ENCODE measurements at places on chromosomes 7 and 10.
A peak's percentile ranks its signal among the peaks of the same experiment; 100 is the strongest.

DNA sequence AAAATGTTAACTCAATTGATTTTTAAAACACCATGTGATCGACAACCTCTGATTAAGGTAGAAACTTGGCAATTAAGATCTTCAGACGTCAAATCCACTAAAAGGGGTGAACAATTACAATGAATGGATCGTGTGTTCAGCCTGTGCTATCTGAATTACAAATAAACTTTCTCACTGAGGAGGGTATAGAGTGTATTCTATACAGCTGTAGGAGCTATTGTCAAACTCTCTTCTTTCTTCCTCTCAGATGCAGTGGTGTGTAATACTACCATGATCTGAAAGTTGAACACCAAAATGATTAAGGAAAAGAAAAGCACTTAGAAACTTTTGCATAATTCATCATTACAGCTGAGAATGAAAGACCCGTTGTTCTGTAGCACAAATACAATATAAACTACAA, 32.2 kb upstream of the MACC1 start:
- no peak for DNase-seq

DNA sequence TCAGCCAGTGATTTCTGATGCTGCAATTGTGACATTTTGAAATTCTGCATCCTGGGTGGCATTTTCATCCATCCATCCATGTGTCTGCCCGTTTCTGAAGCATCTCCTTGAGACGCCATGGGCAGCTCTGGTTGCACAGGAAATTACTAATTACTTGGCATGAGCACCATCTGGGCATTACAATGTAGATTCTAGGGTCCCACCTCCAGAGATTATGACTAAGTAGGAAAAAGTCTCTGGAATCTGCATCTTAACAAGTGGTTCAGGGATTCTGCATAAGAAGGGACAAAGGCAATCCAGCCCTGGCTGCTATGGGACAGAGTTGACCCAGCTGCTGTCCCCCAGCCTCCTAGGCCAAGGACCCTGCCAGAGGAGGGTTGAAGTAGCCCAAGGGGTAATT, 65.3 kb downstream of the CUZD1 start:
- DNase-seq: no peak

GRCh38 chr10:33674491-33674890, 340.0 kb upstream of the NRP1 start:
- no peak for DNase-seq

- no peak for DNase-seq
Observed at GRCh38 chr7:134365341-134366054, 48.8 kb upstream of the SLC35B4 start.

- DNase-seq: no peak
Observed at GRCh38 chr7:130593033-130593432, 75.5 kb downstream of the COPG2 start.

DNA sequence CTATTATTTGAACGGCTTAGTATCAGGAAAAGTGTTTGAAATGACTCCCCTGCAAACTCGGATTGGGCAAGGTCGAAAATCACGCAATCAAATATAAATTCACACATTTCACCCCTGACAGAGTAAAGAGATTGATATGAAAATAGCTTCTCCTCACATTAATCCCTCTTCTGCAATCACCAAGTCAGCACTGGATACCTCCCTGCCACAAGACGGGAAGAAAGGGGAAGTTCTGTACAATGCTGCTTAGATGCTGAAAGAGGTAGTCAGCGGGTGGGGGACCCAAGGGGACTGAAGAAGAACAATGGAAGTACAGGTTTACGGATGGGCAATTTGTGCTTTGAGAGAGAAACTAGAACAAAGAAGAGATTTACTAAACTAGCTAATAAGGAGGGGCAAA, 72.0 kb upstream of the ANK3 start:
- no peak for DNase-seq

DNA sequence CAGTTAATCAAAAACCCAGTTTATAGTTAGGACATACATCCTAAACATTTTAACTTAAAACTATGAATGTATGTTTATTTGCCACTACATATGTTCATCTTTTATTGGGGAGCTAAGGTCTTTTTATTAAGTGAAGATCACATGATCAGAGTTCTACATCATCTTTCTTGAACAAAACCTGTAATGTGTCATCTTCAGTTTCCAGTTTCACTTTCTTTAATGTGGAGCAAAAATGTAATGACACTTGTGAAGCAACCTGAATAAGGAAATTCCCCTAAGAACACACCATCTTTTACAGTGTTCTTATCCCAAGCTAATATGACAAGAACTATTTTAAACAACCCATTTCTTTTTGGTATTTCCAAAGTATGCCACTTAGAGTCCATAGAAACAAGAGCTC, 166.7 kb upstream of the BET1 start:
- no peak for DNase-seq

DNA sequence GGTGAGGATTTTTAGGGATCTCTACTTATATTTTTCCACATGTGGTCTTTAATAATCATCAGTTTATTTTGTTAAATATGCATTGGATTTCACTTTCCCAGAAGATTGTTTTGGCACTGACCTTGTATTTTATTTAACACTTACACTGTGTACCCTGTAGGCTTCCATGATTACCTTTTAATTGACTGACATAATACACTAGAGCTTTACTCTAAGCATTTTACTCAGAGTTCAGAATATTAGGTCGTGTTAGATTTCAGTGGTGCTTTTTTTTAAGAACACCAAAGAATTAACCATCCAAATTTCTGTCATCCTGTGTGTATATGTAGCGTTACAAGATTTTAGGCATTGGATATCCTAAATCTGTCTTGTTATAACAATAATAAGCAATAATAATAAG, 23.1 kb downstream of the CASD1 start:
- DNase-seq: no peak

GRCh38 chr7:19305698-19306097, 160.5 kb upstream of the FERD3L start:
- DNase-seq: no peak

GRCh38 chr7:149568218-149568617, 70.6 kb upstream of the ZNF746 start:
- DNase-seq: no peak

GRCh38 chr7:105853931-105854419, 22.4 kb downstream of the ATXN7L1 start:
- DNase-seq: no peak

- no peak for DNase-seq
Observed at GRCh38 chr10:68133523-68133922, 24.2 kb downstream of the MYPN start.

DNA sequence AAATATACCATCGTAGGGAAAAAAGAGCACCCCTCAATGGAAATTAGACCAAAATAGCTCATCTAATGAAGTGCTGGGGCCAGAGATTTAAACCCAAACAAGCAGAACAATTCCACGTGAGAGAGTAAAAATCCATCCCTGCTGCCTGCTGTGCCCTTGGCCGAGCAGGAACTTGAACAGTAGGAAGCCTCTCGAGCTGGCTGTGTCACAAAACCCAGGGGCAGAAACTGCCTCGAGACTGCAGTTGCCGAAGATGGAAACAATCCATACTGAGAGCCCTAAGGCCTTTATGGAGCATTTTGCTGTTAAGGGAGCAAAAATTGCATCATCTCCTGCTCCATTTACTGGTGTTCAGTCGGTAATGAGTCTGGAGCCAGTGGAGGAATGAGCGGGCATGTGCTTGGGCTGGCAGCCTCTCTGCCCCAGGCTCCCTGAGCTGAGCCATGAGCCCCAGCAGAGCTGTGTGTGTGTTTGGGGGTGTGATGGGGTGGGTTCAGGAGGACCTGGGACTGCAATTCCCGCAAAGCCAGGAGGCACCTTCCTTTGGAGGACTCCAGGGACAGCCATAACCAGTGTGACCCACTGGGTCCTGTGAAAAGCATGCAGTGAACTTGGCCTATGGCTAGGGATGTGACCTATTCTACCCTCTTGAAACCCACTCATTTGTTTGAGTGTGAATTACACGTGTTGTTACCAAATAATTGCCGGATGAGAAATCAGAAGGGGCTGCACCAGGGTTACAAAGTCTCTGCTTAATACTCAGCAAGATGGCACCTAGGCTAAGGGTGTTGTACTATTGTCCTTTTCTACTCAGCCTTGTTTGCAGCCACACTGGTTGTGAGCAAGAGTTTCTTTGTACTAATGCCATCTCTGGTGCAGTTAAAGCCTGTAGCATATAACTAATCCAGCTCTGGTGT, 58.3 kb downstream of the CDHR3 start:
- DNase-seq: no peak

DNA sequence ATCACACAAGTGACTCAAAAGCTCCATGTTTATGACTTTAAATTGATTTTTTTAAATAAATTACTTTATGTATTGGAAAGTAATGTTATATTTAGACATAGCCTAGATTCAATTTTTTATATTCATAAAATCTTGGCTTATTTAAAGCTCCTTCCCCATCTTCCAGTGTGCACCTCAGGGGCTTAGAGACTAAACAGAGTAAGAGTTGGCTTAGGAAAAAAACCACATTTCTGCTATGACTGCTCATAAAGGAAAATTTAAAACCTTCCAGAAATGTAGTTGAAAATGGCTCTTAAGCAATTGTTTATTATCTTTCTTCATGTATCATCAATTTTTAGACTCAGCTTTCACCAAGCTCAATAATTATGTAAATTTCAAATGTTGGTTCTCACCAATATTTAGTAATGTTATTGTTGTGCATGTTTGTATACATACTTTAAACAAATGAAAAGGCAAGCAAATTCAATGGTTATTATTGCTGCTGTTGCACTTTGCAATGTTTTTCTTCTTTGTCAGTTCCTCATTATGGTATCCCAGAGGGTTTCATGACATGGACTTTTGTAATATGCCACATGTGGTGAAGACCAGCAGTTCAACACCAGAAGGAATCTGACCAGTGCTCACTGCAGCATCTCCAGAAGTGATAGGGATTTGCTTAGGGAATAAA, 700.1 kb upstream of the ANKRD30A start:
- DNase-seq: no peak

DNA sequence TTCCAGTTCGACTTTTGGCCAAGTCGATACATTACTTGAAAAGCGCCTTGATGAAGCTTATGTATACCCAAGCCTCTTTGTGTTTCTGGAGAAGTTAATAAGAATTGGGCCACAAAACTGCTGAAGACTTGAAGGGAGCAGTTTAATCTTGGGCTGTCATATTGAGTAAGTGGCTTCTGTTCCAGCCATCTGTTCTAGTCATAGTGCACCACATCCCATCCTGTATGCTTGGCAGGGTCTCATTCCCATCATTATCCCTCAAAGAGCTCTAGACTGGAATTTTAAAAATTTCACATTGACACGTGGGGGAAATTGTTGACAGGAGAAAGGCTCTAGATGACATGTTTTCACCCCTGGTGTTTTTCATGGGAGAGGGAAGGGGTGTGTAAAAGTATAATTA, 196.6 kb upstream of the PLPP4 start:
- no peak for DNase-seq

DNA sequence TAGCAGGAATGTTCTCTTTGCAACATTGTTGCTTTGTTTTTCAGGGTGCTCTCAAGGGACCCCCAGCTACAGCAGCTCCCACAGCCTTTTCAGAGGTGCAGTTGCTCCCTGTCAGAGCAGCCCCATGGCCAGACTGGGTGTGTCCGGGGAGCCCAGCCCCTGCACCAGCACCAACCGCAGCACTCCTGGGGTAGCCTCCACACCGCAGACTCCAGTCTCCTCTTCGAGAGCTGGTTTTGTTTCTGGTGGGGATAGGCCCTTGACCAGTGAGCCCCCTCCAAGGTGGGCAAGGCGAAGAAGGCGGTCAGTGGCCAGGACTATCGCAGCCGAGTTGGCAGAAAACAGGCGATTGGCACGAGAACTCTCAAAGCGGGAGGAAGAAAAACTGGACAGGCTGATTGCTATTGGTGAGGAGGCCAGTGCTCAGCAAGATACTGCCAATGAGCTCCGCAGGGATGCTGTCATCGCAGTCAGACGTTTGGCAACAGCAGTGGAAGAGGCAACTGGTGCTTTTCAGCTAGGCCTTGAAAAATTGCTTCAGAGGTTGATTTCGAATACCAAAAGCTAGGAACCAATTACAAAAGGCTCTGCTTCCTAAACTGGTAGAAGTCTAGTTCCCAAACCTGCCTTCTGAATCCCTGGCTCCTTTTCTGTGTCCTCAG, 5.4 kb downstream of the HSPA14 start:
- no peak for DNase-seq

DNA sequence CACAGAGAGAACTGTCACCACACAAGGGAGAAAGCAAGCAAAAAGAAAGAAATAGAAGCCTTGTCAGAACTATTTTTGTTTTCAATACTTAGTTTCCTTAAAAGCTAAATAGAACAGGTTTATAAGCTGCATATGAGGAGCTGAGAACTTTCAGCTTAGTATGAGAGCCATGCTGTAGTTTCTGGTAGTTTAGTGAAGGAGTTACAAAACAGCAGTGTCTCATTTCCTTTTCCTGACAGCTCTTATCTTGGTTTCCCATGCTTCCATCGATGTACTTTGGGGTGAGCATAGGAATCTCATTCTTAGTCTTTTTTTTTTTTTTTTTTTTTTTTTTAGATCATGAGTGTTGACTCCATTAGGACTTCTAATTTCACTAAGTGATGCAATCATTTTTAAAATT, 8.6 kb upstream of the CHRM2 start:
- DNase-seq: no peak

- DNase-seq: no peak
Observed at GRCh38 chr10:89651916-89652573, 7.0 kb upstream of the PANK1 start.

GRCh38 chr7:101258243-101258731, 13.4 kb upstream of the FIS1 start:
- no peak for DNase-seq

DNA sequence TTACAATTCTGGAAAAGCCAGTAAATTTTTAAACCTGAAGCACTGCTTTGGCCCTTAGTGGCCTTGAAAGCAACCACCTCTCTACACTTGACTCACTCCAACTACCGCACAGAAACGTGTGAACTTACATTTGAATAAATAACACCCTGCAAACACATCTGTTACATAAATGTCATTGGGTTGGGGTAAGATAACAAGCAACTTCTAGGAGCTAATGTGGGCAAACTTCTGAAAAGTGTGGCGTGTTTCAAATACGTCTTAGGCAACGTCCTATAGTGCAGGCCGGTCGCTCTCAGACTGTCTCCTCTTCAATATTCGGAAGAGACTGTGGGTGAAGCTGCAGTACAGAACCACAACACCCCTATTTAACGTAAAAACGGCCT, 474 bp downstream of the ORC5 start:
- no peak for DNase-seq

DNA sequence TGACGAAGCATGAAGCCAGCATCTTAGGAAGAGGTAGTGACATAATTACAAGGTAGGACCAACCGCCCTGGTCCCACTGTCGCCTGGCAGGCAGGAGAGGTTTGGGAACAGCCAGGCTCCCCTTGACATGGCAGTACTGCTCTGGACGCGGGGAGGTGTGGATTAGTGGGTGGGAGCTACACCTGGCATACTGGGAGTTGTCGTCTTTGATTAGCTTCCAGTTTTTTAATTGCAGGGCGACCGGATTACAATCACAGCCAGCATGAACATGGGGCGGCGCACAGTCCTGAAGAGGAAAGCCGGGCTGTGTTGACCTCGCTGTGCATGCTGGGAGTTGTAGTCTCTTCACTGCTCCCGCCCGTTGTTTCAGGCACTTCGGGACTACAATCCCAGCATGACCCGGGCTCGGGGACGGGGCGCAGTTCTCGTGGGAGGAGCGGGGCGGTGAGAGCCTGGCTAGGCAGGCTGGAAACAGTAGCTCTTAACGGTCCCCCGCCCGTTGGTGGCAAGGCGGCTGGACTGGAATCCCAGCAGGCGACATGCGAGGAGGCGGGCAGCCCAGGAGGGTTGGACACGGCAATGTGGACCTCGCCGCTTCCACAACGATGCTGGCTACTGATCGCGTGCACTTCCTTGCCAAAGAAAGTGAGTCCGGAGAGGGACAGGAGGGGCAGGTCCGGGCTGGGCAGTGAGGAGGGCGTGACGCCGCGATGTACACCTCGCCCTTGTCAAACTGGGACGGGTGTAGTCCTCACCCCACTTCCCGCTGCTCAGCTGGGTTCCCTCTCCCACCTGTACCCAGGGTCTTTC, 98.0 kb upstream of the ZNF722 start:
- DNase-seq: peak; percentile 71

Measured in NCI-H1048 (cell line).